ENCODE measurements at places on chromosomes 5 and 9.

DNA sequence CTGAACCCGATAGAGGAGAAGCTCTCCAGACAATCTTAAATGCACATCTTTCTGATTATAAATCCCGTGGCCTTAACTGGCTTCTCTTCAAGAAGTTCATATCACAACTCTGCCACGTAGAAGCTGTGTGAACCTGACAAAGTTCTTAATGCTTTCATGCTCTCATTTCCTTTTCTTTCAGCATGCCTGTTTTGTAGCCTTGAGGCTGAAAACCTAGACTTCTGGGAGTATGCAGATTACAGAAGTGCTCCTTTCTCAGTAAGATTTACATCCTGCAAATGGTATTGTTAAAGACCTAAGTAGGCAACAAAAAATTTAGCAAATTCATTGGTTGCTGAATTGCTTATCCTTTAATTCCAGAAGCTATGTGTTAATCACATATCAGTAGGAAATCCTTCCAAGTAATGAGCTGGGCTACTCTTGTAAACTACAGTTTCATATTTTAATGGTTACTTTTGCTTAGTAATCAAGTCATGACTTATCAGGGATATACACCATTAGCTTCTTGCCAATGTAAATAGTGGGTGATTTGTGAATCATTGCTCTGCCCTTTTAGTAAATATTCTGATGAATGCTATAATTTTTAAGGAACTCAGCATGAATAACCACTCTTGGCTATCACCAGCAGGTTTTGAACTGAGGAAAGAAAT, 334.7 kb downstream of the FBXL7 start:
- DNase-seq: no peak

DNA sequence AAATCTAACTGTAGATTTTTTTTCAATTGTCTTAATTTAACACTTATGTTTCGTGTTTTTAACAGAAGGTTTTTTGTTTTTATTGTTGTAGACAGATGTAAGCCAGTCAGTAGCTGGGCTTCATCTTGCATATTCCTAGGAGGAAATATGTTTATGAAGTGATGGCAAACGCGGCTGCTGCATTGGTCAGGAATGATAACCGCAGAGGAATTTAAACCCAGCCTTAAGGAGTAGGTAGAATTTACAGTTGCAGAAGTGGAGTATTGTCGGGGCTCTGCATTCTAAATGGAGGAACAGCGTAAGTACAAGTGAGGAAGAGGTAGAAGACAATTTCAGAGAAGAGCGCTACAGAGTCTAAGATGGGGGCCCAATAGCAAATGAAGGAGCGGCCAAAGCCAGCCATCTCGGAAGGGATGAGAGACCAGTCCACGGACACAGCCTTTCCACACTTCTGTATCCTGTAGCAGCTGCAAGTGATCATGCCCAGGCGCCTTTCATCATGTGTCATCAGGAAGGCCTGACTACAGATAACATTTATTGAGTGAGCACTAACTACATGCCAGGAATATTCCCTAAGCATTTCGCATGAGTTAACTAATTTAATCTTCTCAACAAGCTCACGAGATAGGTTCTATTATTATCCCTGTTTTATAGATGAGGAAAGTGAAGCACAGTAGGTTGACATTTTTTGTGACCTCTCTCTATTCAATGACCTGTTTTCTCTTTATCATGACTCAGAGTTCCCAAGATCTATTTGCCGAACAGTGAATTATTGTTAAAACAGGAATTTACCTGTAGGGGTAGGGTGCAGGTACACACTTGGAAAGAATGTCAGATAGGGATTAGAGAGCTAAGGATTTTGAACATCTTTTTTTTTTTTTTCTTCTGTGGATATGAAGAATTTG, 38.1 kb downstream of the CMYA5 start:
- no peak for DNase-seq

DNA sequence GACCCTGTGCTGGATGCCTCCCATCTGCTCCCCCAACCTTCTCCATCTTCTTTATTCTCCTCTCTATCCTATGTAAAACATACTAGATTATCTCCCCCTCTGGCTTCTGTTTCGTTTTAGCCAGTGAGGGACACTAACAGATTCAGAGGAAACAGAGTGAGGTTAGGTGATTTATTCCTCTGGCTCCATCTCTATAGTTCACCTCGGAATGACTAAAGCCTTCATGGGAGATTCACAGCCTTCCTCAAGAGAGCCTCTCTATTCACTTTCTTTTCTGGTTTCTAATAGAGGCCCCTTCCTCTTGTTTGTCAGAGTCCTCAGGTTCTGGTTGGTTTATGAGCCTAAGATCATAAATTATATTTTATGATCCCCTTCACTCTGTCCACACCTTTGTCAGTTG, 633.1 kb upstream of the TYRP1 start:
- DNase-seq: no peak

- no peak for DNase-seq
Observed at GRCh38 chr9:17088566-17088965, 46.3 kb upstream of the CNTLN start.

- no peak for DNase-seq
Observed at GRCh38 chr5:28576022-28576421, 1537.6 kb upstream of the CDH9 start.

DNA sequence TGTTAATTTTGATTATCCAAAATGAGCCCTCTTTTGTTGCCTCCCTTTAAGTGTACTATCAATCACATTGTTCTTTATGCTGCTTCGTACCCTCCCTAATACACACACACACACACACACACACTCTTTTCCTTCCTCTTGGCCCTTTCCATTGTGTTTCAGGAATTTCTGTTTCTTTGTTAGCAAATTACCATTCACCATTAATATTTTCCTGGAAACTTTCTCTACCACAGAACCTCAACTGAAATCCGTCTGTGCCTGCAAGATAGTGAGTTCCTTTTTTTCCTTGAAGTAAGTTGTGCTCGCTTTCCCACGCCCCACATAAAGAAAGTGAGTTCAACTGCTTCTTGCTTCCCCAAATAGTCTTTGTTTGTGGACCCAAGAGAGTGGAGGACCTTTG, 61.8 kb downstream of the SMIM15 start:
- no peak for DNase-seq

DNA sequence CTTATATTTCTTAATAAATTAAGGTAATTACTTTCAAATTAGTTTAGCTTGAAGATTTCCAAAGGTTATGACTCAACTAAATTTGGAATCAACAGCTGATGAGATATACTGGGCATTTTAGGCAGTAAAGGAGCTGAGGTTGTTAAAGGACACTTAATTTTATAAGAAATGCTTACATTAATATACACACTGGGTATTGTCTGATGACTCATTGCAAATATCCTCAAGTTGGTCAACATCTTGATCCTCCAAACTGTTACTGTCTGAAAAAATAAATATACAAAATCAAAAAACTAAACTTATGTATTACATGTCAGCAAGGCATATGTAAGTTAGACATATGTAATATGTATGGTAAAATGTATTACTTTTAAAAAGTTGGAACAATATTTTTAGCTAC, 3.4 kb downstream of the GFM2 start:
- no peak for DNase-seq

GRCh38 chr9:112249277-112249676, 74.2 kb upstream of the SUSD1 start:
- no peak for DNase-seq

DNA sequence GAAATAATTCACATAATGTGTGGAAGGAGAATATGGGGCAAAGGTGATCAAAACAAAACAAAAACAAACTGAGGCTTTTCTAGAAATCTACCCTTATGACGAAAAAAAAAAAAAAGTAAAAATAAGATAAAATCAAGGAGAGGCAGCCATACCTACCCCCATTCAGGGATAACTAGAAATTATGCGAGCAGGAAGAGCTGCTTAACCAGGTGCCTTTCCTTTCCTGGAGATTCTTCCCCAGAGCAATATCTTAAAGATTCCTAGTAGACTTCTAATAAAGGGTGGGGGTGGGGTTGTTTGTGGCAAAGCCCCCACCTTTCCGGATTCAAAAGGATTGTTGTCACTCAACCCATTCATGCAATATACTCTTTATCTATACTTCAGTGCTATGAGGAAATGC, 112.0 kb upstream of the IFNK start:
- DNase-seq: no peak

GRCh38 chr9:99023231-99023630, 79.5 kb downstream of the COL15A1 start:
- no peak for DNase-seq

GRCh38 chr9:123084256-123084655, 50.8 kb downstream of the GPR21 start:
- DNase-seq: no peak

GRCh38 chr5:9320652-9321051, 225.2 kb downstream of the SEMA5A start:
- no peak for DNase-seq

DNA sequence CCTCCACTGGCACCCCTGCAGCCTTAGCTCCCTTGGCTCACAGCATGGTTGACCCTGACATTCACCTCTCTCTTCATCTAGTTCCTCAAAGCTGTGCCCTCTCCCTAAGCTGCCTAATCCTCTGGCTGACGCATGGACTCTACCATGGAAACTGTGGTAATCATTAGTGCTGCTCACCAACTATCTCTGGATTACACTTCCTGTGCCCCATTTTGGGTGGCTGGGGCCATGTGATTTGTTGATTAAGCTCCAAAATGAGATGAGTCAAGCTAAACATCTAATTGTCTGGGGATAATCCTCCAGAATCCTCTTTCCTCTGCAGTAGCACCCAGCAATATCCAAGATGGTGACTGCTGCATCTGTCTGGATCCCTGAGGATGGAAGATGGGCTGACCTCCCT, 264.4 kb downstream of the SH3GL2 start:
- DNase-seq: no peak

DNA sequence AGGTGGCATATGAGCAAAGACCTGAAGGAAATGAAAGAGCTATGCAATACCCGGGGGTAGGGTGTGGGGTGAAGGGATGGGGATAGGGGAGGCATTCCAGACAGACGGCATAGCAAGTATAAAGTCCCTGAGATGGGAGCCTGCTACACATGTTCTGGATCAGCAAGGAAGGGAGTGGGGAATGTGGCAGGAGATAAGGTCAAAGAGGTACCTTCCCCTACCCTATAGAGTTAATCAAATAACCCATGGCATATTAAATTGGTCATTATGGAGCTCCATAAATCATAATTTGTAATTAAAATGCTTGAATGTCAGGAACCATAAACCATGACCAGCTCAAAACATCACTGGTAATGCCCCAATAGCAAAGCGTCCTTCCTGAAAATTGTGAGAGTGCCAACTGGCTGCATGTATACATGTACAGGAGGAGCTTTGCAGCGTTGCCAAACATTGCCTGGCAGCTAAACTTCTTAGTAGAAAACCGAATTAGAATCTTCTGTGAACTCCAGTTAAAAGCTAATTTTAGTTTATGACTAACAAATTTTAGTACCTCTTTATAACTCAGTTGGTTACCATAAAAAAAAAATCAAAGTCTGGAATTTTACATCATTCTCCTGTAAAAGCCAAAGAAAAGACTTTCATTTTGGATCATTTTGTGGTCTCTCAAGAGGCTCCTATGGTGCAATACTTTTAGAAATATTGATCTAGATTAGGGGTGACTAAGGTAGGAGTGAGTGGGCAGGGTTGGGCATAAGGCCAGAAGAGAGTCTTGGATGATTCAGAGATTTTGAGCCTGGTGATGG, 4.7 kb downstream of the DNAI1 start:
- no peak for DNase-seq

DNA sequence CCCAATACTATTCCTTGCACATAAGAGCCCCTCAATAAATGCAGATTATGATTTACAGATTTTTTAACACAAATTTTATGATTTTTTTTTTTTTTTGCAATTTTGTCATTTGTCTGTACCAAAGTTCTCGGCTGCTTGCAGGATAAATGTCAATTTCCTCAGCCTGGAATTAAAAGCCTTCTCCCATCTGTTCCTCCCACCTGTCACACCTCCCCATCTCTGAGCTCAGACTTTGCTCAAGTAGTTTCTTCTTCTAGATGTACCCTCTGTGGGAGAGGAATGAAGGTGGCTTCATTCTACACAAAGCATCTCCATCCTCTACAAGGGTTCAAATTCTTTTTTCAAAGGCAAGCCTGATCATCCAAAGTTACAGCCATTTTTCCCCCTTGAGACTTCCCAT, 153.7 kb upstream of the GRAMD2B start:
- DNase-seq: no peak

DNA sequence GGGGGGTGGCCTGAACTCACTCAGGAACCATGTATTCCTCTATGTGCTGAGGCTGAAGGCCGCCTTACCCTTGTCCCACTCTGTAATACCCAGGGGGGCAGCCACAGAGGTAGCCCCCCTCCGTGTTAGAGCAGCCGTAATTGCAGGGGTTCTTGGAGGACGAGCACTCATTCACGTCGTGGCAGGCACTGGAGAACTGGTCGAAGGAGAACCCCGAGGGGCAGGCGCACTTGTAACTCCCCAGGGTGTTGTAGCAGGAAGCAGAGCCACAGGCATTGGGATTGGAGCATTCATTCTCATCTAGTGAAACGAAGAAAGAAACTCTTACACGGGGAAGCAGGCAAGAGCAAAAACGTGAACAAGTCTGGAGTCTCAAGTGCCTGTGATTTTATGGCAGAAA, 179.8 kb downstream of the SLC12A2 start:
- no peak for DNase-seq

GRCh38 chr9:72952914-72953313, at the start of gene ALDH1A1:
ALDH1A1 (minus strand) TSS chr9:72953053; CDS start chr9:72953000, 53 bp downstream.
- DNase-seq: no peak

DNA sequence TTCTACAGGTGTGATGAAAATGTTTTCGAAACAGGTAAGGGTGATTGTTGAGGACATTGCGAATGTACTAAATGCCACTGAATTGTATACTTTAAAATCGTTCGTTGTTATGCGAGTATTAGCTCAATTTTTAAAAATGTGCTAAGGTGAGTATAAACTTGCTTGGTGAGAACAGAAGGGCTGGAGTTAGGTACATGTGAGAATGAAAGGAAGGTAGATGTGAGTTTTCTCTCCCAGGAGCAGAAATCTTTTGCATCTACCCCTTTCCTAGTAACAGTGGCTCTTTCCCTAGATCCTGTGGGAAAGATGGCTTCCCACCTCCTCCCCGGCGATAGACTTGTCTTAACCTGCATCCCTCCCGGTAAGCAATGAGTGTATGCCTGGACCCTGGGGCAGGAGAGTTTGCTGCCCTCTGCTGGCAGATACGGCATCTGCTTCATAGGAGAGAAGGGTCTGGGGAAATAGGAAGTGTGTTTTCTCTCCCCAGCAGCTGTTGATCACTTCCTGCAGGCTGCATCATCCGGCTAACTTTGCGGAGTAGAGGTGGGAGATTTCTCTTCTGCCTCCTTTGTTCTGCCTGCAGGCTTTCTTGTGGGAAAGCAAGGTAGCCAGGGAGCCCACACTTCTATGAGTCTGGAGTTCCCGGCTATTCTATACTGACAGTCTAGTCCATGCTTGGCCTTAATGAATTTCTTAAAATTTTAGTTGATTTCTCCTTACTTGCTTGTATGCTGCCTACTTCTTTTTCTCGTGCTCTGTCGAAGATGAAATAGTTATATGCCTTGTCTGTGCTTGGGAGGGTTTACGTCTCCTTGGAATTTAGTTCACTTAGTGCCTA, 373.3 kb upstream of the SEMA6A start:
- no peak for DNase-seq

- DNase-seq: no peak
Observed at GRCh38 chr5:155504606-155505005, 491.1 kb downstream of the KIF4B start.

- DNase-seq: no peak
Observed at GRCh38 chr9:13524245-13524644, 244.8 kb upstream of the MPDZ start.

Measured in stimulated activated CD8-positive, alpha-beta memory T cell treated with anti-CD3 and anti-CD28 coated beads, Interleukin-7, amount 100 ng/mL, for 1 hour (primary cell).